ENCODE measurements at places on chromosomes 4 and X.

DNA sequence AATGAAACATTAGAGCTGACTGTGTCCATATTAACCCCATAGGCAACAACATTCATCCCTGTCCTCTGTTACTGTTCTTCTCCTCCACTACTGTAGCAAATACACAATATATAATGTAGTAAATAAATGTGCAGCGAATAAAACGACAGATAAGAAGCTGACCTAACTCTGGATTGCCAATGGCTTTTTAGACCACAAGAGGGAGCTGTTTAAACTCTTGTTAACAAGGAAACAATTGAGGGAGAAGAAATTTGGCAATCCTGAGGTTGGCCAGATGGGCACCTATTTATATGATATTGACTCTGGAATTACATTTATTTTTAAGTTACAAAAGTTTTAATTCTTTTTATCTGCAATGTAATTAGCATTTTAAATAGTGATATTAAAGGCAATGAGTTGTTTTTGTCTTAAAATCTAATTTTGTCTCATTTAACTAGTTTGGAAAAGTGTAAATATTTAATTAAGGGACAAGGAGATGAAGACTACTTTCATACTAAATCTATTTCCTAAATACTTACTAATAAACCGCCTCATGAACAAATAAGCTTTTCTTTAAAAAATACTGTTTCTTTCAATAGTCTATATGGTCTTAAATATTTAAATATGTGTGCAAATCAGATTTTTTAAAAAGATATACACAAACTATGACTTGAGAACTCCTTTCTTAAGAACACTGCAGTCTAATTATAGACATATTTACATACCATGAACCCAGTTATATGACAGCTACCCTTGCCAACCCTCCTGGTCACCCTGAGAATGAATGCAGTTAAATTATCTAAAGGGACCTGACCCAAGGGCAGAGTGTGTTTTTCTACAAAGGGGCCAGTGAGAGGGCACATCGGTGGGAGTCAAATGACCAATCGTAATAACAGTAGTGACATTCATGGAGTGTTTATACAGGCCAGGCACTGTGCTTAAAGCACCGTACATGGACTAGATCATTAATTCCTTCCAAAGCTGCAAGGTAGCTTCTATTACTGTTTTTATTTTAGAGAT is 52.9 kb upstream of the HPF1 start:
- peak; percentile 83 for DNase-seq

DNA sequence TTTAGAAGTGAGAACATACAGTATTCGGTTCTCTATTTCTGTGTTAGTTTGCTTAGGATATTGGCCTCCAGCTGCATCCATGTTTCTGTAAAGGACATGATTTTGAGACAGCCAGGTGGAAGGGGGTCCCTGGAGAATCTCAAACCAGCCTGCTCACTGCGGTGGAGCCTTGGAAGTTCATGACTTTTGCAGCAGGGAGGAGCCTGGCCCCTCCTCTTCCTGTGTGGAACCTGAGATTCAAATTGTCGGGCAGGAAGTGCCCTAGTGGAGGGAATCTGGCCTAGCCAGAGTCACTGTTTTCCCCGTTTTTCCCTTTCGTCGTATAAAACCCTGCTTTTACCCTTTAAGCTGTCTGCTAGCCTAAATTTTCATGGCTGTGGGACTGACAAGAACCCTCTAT is 762.6 kb downstream of the PCDH18 start:
- DNase-seq, result no peak

- DNase-seq, result peak; percentile 91
These were observed at the start of gene TMEM144 for GRCh38 chr4:158209825-158210807. TMEM144 (plus strand) TSS chr4:158210486; CDS start chr4:158212668, 2,182 bp downstream.

- no peak for DNase-seq
These were observed 5.6 kb downstream of the RHOH start for GRCh38 chr4:40202474-40202873.

- DNase-seq, result peak; percentile 89
These were observed 20.4 kb downstream of the SLC25A53 start for GRCh38 chrX:104136241-104137019.

GRCh38 chr4:6263526-6264224 is 6.0 kb upstream of the WFS1 start:
- no peak for DNase-seq
